ENCODE measurements at places on chromosomes 4 and X. TPM values are rescaled to one million over a fixed set of nuclear protein-coding genes. Genes with fewer than 3 reads are reported as not detected.

- no peak for DNase-seq
These were observed 1111.0 kb upstream of the AGA start for GRCh38 chr4:178553201-178553600.

TIGD4 gene
- not detected for polyA plus RNA-seq

DNA sequence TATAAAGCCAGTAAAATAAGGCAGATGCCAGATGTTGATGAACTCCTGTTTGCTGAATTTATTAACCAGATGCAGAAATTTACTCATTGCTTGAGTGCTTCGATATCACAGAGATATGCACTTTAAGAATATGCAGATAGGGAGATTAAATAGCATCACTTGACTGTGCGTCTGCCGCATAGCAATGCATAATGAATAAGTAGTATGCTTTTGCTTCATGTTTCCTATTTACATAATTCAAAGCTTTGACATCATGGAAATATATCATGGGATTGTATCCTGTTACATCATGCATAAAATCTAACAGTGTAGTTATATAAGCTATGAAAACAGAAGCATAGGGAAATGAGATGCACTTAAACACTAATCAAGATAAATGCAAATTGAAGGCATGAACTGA lies 45.9 kb downstream of the VEGFC start:
- no peak for DNase-seq

CLCN4 gene
- not detected for polyA plus RNA-seq

DNA sequence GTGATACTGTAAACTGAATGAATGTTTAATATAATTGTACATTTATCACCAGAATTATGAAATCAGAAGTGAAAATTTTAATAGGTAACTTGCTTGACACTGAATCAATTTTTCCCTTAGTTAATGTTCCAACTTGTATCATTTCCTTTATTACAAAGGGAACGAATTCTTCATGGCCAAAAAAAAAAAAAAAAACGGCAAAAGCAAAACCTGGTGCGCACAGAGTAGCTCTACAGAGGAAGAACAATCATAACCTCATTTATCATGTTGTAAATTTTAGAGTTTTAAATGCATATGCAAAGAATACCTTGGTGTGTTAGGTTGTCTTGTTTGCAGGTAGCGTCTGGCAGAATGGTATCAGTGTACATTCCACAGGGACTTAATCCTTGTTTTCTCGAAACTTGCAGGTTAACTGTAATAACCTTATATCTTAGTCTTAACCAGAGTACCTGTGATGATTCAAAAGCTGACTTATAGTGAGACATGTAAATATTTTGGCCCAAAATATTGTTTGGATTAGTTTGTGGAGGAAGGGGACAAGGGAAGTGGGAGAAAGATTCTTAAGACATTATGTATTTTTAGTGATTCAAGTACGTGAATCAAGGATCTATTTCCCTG lies 70.0 kb downstream of the NPNT start:
- no peak for DNase-seq

CHIC2 gene
- polyA plus RNA-seq, result 97.0 TPM

- DNase-seq, result no peak
These were observed 41.0 kb downstream of the MAP7D3 start for GRCh38 chrX:136210243-136210642.

- DNase-seq, result no peak
These were observed 6.8 kb downstream of the STAP1 start for GRCh38 chr4:67565284-67565683.

DNA sequence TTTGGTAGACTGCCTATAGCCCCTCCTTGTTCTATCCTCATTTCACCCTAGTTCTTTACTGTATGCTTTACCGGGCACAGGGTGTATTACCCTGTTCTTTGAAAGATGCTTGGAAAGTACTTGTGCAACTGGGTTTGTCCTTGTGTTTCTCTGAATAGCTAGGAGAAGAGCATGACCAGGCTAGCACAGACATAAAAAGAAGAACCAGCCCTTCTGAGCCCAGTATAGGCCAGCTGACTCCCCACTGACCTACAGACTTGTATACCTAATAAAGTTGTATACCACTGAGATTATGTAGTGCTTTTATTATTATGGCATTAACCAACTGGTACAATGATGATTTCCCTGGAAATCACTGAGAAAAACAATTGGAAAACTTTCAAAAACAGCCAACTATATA lies 15.0 kb downstream of the CFI start:
- DNase-seq, result no peak

GABRG1 gene
- not detected for polyA plus RNA-seq

FHIP1A gene
- polyA plus RNA-seq, result not detected

DNA sequence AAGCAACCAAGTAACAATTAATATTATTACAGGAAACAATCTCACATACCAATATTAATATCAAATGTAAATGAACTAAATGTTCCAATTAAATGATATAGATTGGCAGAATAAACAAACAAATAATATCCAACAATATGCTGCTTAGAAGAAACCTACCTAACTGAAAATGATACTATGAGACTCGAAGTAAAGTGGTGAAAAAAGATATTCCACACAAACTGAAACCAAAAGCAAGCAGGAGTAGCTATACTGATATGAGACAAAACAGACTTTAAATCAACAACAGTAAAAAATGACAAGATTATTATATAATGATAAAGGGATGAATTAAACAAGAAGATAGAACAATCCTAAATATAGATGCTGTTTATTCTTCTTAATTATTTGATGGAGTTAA lies 140.1 kb downstream of the SPANXN4 start:
- no peak for DNase-seq

DNA sequence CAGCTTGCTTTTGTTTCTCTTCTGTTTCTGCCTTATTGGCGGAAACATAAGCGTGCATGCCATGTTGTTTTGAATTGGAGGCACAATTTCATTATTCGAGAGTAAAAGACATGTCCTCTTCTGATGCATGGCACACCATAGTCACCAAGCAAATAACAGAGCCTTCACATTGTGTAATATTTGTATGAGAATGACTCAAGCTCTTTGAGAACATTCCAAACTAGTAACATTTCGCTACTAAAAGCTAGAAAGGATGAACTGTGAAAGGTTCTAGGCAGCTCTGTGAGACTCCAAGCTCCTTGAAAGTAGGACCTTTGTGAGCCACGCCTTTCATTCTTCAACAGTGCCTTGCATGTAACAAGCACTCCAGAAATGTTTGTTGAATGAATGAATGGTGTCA lies 9.2 kb upstream of the ANXA3 start:
- DNase-seq, result no peak

DNA sequence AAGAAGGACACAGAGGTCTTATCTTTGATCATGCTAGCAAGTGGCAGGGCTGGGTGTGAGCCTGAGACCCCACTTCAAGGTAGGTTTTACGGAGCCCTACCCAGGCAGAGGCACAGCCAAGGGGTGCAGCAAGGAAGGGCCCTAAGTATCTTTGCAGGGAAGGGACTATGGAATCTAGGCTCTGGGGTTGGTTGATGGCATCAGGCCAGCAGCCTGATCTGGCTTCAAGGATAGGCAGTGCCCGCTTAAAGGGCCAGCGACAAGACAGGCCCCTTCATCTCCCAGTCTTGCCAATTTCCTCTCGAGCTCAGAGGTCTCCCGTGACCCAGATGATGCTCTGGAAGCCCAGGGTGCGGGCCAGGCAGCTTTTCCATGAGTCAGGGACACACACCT lies 5.8 kb downstream of the ABLIM2 start:
- DNase-seq, result no peak

DNA sequence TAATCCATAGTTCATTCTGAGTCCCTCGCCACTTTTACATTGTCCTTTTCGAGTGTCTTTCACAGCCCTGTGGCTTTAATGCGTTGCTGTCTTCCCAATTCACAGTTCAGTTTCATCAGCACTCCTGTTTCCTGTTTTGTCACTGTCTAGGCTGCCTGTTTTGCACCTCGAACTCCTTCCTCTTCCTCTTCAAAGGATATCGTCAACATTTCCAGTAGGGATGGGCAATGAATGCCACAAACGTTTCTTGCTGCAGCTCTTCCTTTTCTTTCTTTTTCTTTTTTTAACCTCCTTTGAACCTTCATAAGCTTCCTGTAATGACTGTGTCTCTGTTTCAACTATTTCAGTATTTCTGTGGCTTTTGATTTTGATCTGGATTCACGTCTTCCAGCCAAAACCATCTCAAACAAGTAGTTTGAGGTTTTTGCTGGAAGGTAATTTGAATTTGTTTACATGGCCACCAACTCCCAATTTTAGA lies 105.4 kb downstream of the ANXA3 start:
- DNase-seq, result no peak

- no peak for DNase-seq
These were observed 6.8 kb downstream of the SRPX2 start for GRCh38 chrX:100650841-100651240.

- DNase-seq, result no peak
These were observed 317.5 kb downstream of the RAPGEF2 start for GRCh38 chr4:159420162-159421057.

DNA sequence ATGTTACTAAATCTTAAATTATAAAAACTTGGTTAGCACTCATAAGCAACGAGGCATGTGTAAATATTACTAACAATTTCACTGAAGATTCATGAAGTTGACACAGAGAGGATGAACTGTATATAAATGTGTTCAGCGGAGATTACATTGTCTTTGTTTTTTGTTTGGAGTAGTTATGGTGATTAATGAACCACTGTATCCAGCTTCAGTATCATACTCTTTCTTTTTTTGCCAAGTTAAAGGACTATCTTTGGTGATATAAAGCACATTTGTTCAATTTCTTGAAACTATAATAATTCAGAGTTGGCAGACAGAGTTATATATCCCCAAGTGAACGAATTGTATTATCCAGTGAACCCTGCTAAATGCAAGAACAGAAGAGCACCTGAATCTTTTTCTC lies 497.6 kb downstream of the CCSER1 start:
- DNase-seq, result no peak

DNA sequence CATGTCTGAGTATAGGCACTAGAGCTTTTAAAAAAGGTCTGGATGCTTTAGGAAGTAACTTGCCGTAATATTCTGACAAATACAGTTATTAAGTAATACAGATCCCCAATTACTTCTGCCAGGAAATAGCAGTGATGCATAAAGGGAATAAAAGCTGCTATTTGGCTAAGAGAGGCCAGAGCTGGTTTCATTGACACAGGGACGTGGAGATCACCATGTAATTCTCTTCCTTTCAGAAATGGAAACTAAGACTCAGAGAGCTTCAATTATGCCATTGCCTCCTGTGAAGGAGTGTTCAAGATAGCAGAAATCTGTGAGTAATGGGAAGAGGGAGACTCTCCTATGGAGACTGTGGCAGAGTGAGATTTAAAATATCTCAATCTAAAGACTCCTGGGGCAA lies 238.1 kb downstream of the SLITRK2 start:
- no peak for DNase-seq

ARMCX4 gene
- polyA plus RNA-seq, result 2.9 TPM

CPLX1 gene
- polyA plus RNA-seq, result not detected

DNA sequence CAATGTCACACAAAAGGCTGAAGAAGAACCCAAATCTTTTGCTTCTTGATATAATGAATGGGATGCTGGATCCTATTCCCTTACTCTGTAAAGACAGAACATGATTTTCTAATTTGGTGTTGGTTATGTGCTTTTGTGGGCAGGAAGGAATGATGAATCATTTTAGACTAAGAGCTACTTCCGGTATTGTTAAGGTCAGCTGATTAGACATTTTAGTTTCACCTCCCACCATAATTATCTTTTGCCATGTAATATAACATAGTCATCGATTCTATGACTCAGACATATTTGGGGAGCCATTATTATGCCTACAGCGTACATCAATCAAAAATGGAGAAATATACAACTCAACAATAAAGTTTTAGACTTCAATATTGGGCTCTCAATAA lies 265.3 kb downstream of the ZNF674 start:
- DNase-seq, result no peak

GRCh38 chr4:92969650-92970379 lies 666.0 kb downstream of the GRID2 start:
- DNase-seq, result no peak

- DNase-seq, result no peak
These were observed 43.5 kb downstream of the MND1 start for GRCh38 chr4:153387981-153388380.

GRCh38 chr4:1984406-1985191 lies 24.2 kb downstream of the NELFA start:
- no peak for DNase-seq

- no peak for DNase-seq
These were observed 1.1 kb downstream of the SGCB start for GRCh38 chr4:52036886-52037530.

- no peak for DNase-seq
These were observed 88.3 kb upstream of the UNC5C start for GRCh38 chr4:95637043-95637600.

DNA sequence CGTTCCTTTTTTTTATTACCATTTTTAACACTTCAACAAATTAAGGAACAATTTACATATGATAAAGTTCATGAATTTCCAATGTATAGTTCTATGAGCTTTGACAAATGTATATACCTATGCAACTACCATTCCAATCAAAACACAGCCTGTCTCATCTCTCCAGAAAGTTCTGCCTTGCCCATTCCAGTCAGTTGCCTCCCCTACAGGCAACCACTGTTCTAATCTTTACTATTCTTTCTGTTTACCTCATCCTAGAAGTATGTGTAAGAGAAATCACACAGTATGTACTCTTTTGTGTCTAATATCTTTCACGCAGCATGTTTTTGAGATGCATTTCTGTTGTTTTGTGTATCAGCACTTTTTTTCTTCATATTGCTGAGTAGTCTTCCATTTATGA lies 224.9 kb downstream of the KIT start:
- no peak for DNase-seq

DNA sequence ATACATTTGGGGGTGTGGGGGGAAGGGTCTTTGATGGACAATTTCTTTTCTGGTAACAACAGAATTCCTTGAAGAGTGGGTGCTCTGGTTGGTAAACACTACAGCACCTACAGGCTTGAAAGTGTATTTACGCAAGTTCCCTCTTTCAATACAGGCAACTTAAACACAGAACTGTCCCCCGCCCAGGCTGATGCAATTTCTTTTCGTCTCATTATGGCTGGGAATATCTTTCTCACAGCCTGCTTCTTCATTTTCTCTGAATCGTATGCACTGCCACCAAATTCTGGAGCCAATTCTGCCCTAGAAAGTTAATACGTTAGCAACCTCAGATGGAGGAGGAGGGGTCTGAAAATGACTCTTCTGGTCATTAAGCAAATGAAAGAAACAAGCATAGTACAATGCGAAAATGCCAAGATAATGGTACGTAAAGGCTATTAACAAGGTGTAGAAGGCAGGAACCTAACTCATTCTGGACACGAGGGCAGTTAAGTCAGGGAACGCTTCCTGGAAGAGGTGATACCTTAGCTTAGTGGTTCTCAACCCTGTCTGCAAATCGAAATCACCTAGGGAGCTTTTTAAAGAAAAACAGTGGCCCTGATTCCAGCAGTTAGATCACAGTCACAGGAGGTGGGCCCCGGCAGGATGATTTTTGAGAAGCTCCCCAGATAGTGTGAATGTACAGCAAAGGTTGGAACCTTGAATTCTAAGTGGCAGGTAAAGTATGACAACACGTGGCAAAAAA lies 1.0 kb downstream of the AGA start:
- peak; percentile 21 for DNase-seq

UBQLN2 gene
- 23.5 TPM for polyA plus RNA-seq

DNA sequence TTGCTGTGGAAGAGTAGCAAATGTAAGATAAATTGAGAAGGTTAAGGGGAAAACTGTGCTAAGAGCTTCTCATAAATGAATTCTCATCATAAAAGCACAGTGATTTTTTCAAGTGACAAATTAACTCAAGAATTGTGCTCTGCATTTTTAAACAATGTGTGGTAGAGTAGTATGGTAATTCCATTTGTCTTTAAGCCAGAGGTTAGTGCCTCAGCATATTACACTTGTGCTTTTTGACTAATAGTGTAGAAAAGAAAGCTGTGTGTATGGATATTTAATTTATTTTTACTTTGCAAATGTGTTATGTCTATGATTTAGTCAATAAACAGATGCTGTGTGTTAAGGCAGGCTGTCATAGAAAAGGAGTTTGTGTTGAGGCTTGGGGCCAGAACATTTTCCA lies 61.0 kb downstream of the FHIP1A start:
- DNase-seq, result no peak

Measured in immature natural killer cell (primary cell).